Cerebellum (tissue), 4 donors: ENCODE measurements at places on chromosomes 5 and 9. TPM values are rescaled to one million over a fixed set of nuclear protein-coding genes. Genes with fewer than 3 reads are reported as not detected.

The SOX30 gene
- 0.18 TPM for total RNA-seq

The OR1J2 gene
- not detected for total RNA-seq

The RMRP gene
- total RNA-seq: 172,488 TPM

The SLU7 gene
- 34.8 TPM for total RNA-seq

The GPX3 gene
- total RNA-seq: 2.6 TPM

The CCDC192 gene
- not detected for total RNA-seq

The BAAT gene
- not detected for total RNA-seq

The ACOT12 gene
- 2.4 TPM for total RNA-seq

The SLC34A3 gene
- not detected for total RNA-seq

The PCDHB7 gene
- 6.8 TPM for total RNA-seq
